A172 (cell line): ENCODE measurements at places on chromosomes 5 and 9. TPM values are rescaled to one million over a fixed set of nuclear protein-coding genes. Genes with fewer than 3 reads are reported as not detected.

Gene RNF20
- 46.2 and 57.7 TPM in 2 replicates for total RNA-seq

Gene PROB1
- 0.17 and 0.53 TPM in 2 replicates for total RNA-seq

Gene PPIP5K2
- total RNA-seq, result 68.0 and 74.1 TPM in 2 replicates

Gene SLC45A2
- not detected in 2 replicates for total RNA-seq

Gene MTRR
- total RNA-seq, result 23.2 and 40.9 TPM in 2 replicates

Gene PAX5
- 0.03 TPM in 1 of 2 replicates, not detected in the other for total RNA-seq

Gene PCDHGA3
- total RNA-seq, result 0.14 TPM in 1 of 2 replicates, not detected in the other

Gene CDH18
- 1.4 and 5.3 TPM in 2 replicates for total RNA-seq

DNA sequence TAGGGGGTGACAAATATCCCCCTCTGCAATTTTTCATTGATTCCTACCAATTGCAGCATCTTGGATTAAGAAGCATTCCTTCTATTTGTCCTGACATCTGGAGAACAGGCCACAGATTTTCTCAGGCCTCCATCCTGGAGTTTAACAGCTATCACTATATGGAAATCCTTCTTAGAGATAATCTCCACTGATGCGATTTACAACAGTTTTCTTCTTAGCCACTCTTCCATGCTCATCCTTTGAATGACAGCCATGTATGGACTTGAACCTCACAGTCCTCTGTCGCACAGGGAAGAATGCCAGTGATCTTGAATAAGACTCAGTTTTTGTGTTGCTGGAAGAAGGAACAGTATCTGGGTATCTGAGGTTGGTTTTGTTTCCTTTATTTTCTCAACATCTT is 73.2 kb downstream of the PGM5 start:
- DNase-seq, result no peak

- no peak for DNase-seq
Observed at GRCh38 chr5:57267805-57268204, 93.9 kb downstream of the GPBP1 start.

- peak; percentile 61 for DNase-seq
Observed at GRCh38 chr5:60026161-60026560, 132.6 kb upstream of the PDE4D start.

GRCh38 chr9:5718296-5719032 is 89.6 kb downstream of the RIC1 start:
- DNase-seq, result no peak

DNA sequence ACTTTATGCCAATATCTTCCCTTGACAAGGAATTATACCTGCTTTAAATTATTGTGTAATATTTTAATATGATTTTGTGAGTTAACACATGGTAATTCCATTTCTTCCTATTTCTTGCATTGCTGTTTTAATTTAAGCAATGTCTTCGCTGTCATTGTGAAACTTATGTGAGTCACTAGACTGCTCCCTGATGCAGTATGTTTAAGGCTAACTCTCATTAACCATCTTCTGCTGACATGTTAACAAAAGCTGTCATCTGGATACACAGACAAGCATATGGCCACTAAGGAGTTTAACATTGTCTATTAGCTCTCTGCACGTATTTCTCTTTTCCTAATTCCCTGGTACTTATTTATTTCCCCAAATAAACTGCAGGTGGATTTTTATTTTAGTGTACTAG is 980.8 kb upstream of the CTNND2 start:
- no peak for DNase-seq

- no peak for DNase-seq
Observed at GRCh38 chr5:159359408-159359807, 29.1 kb upstream of the IL12B start.

- no peak for DNase-seq
Observed at GRCh38 chr5:66724349-66725139, 128.4 kb downstream of the MAST4 start.

DNA sequence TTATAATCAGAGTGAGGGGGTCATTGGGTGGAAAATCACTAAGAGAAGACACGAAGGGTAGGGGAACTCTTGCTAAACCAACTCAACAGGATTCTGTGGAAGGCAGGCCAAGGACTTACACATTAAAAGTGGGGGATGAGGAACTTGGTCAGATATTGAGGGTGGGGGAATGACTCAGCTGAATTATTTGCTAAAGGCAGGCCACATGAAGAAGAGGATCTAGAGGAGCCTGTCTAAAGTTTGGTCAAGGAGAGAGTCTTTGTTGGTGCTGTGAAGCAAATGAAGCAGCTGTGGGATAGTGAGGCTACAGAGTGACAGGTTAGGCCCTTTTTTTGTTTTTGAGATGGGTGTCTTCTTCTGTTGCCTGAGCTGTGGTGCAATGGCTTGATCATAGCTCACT is 63.9 kb upstream of the SPRY4 start:
- DNase-seq, result peak; percentile 16

DNA sequence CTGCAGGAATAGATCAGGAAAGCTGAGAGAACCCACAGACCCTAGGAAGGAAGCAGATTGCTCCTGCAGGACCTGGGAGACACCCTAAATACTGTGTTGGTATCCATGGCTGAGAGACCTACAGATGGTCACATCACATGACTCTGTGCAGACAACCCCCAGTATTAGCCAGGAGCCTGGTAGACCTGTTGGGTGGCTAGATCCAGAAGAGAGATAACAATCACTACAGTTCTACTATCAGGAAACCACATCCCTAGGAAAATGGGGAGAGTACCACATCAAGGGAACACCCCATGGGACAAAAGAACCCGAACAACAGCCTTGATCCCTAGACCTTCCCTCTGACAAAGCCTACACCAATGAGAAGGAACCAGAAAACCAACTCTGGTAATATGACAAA is 24.2 kb upstream of the MELK start:
- DNase-seq, result no peak

- DNase-seq, result no peak
Observed at GRCh38 chr5:108064302-108064701, 317.6 kb downstream of the FBXL17 start.

- no peak for DNase-seq
Observed at GRCh38 chr9:77013932-77014596, 5.4 kb upstream of the FOXB2 start.

GRCh38 chr5:137431051-137431450 is 68.1 kb downstream of the SPOCK1 start:
- no peak for DNase-seq

DNA sequence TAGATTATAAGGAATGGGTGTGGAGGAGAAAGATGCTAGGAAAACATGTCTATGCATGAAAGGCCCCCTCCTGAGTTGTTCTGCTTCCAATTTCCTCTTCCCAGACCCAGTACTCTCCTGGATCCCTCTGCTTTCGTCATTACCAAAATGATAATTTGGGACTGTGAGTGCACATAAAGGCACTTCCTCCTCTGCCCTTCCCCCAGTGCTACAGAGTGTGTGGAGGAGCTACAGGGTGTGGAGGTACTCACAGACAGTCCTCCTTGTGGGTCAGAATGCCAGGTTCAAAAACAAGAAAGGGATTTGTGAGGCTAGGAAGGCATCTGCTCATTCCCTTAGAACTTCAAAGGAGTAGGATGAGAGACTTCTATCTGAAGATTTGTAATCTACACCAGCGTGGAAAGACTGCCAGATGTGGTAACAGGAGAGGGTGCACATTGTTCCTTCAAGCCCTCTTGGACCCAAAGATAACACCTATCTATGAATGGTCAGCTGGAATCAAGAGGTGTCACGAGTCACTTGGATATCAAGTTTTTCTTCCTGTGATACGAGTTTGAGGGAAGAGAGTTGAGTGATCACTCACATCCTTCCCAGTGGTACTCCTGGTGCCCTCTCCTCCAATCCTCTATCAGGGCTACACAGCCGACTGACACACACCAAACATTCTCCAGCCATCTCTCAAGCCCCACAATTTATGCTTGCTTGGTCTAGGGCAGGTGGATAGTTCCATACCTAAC is 201.1 kb downstream of the EPB41L4A start:
- no peak for DNase-seq

DNA sequence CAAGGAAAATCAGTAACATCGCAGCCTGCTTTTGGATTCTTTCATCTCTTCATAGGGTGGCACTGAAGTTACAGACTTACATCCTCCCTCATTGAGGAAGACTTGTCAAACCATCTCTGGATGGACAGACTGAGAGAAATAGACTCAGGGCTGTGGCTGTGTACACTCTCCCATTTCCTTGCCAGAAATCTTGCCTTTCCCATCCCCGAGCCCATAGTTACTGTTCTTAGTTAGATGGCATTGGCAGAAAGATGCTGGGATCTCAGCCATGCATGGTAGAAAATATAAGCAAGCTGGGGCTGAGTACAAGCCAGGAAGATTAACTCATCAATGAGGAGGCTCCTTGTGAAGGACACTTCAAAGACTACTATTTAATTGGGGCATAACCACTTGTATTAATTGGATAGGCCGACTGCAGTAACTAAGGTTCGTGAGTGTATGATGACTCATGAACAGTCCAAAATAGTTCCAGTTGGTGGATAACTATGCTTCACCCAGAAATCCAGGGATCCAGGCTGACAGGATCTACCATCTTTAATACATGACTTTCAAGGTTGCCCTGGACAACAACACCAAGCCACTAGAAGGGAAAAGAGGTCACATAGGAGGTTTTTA is 137.9 kb downstream of the TMEM38B start:
- DNase-seq, result no peak

DNA sequence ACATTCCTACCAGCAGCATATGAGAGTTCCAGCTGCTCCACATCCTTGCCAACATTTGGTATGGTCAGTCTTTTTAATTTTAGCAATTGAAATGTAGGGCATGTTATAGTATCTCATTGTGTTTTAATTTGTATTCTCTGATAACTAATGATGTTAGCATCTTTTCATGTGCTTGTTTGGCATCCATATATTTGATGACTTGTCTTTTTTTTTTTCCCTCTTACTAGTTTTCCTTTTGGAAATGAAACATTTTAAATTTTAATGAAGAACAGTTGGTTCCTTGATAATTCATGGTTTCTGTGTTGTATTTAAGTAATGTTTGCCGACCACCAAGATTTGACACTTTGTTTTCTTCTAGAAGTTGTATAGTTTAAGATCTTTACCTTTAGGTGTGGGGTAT is 8.8 kb downstream of the OGN start:
- DNase-seq, result no peak

DNA sequence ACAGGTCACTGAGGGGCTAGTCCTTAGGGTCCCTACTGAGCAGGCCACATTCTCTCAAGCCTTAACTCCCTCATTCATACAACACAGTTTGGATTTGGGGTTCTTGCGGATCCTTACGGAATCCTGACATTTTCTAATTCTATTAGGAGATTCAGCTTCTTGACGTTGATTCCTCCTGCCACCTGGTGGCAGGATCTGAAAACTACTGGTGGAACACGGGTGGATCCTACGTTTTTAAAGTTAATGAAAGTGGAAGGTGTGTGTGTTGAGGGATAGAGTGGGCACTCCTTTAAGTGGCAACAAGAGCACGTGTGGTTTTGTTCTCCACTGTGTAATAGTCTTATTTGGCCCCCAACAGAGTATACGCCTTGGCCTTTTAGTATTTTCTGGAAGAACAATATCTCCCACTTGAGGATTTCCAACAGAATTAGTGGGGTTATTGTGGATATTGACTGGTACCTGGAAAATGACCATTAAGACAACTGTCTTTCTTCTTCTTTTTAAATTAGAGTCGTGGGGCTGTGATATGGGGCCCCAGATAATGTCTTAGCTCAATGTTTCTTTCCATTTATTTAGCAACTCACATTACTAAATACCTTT is 25.2 kb downstream of the SLC28A3 start:
- peak; percentile 58 for DNase-seq

DNA sequence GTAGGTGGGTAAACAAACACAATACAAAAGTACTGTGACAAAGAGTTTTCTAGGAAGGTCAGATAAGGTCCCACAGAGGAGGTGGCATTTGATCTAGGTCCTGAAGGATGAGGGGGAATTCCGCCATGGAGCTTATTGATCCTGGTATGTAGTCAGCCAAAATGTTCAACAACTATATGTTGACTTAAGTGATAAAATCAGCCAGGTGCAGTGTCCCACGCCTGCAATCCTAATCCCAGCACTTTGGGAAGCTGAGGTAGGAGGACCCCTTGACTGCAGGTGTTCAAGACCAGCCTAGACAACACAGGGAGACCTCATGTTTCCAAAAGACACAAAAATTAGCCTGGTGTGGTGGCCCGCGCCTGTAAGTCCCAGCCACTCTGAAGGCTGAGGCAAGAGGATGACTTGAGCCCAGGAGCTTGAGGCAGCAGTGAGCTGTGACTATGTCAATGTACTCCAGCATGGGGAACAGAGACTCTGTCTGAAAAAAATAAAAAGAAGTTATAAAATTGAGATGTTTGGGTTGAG is 46.4 kb upstream of the PLIN2 start:
- DNase-seq, result no peak

- no peak for DNase-seq
Observed at GRCh38 chr5:58922461-58923171, 339.7 kb downstream of the RAB3C start.

DNA sequence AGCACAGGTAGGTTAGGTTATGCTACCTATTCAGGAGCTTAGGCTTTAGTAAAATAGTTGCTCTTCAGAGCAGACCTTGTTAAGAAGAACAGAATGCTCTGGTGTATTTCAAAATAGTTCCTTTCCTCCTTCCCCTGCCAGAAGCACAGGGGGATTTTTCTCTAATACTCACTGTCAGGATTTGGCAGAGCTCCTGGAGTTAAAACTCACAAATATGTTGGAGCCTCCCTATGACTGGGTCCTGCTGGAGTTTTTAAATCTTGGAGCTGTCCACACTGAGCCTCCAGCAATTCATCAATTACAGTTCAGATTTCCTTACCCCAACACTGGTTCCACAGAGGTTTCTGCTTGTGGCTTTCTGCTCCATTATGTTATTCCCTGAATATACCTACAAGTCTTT is 1233.8 kb upstream of the WWC1 start:
- DNase-seq, result peak; percentile 33
